ENCODE measurements at places on chromosomes 3 and 15.

- DNase-seq: no peak
These were observed 35.9 kb upstream of the BNC1 start for GRCh38 chr15:83320404-83320803.

DNA sequence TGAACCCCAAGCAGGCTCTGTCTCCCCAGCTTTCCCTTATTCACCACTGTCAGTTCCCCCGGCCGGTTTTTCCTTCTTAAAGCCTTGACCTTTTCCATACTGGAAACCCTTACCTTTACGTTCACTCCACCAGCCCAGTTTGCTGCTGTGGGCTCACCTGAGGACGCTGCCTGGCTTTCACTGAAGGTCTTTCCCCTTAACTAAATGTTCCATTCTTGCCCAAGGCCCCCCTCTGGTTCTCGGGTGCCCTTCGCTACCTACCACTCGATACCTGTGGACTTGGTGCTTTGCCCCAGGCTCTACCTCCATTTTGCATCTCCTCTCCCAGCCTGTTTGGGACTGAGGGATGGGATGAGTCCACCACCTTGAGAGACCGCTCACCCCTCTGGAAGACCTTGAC, 851 bp downstream of the AP2M1 start:
- no peak for DNase-seq

- DNase-seq: no peak
These were observed 18.6 kb upstream of the SYNM start for GRCh38 chr15:99086327-99086667.

GRCh38 chr3:169965562-169966427, 812 bp upstream of the SEC62 start:
- DNase-seq: no peak

DNA sequence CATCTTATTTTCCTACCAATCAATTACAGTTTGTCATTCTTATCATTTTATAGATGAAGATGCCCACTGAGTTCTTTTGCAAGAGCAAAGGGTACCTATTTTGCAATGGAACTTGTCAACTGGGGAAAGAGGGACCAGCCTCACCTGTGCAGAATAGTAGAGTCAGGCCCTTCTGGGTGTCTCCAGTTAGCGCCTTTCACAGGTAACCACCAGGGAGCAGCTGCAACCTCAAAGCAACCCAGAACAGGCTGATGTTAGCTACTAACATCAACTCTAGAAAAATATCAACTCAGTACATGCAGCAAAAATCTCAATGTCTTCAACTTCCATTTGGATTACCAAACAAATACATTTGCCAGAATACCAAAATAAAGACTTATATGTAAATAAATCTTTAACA, 47.1 kb downstream of the SUMF1 start:
- no peak for DNase-seq

- no peak for DNase-seq
These were observed 480.3 kb downstream of the FGF12 start for GRCh38 chr3:192246847-192247559.

DNA sequence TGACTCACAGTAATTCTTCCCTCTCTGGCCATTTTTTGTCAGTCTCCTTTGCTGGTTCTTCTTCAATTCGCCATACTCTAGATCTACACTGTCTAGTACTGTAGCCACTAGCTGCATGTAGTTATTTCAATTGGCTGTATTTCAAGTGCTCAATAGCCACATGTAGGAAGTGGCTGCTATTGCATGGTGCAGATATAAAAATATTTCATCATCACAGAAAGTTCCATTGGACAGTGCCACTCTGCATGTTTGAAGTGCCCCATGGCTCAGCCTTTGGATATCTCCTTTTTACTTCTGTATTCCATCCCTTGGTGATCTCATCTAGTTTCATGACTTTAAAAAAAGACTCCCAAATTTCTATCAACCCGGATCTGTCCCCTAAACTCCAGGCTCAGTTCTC, 22.1 kb downstream of the PPP2R3A start:
- DNase-seq: no peak

- DNase-seq: no peak
These were observed 144.0 kb upstream of the MEF2A start for GRCh38 chr15:99421758-99422157.

DNA sequence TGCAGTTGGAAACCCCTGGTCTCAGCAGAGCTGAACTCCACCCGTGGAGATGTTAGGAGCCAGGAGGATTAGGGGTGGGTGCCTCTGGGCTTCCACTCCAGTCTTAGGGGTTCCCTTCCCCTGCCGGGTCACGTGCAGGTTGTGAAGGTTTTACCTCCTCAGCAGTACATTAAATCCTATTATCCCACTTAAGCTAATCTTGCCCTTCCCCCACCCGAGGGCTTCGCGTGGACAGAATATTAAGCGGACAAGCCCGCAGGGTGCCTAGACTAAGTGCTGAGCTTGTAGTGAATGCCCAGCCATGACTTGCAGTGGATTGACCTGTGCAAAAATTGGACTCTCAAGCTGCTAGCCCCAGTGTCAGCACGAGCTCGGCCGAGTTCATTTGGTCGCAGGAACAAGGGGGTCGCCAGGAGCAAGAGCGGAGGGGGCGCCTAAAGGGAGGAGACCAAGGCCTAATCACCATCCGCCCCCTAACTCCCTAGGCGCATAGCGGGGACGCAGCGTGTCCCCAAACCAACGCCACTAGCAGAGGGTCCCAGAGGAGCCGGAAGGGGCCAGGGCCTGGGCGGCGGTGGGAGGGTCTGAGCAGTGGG, 498 bp upstream of the SEMA4B start:
- no peak for DNase-seq

- no peak for DNase-seq
These were observed 54.6 kb upstream of the VILL start for GRCh38 chr3:37935756-37936666.

DNA sequence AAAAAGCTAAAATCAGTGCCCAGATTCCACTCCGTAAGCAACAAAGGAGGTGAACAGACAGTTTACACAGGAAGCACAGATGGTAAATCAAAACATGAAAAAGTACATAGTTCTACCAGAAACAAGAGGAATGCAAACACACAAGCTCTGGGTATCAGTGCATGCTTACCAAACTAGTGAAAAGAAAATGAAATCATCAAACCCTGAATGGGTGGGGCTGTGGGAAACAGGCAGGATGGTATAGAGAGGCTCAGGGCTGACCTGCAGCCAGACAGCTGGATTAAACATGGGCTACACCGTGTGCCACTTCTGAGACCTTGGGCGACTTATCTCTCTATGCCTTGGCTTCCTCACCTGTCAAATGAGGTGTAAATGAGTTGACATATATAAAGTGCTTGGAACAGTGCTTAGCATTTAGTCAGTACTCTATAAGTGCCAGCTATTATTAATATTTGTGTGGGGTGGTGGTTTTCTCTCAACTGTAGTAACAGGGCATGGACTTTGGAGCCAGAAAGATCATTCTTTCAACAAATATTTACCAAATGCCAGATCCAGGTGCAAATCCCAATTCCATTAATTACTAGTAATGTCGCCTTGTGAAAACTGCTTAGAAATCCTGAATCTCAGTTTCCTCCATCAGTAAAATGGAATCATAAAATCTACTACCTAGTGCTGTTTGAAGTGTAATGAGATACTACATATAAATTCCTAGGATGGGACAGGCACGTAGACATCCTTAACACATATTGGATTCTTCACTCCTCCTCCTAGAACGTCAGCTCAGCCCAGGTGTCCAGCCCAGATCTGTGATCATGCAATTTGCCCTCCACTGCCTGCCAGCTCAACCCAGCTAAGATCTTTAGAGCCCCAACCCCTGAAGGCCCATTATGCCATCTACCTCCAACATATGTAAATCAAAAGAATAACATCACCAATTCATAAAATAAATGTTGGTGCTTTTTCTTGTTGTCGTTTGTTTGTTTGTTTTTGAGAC, 55.5 kb upstream of the SMAD3 start:
- no peak for DNase-seq

DNA sequence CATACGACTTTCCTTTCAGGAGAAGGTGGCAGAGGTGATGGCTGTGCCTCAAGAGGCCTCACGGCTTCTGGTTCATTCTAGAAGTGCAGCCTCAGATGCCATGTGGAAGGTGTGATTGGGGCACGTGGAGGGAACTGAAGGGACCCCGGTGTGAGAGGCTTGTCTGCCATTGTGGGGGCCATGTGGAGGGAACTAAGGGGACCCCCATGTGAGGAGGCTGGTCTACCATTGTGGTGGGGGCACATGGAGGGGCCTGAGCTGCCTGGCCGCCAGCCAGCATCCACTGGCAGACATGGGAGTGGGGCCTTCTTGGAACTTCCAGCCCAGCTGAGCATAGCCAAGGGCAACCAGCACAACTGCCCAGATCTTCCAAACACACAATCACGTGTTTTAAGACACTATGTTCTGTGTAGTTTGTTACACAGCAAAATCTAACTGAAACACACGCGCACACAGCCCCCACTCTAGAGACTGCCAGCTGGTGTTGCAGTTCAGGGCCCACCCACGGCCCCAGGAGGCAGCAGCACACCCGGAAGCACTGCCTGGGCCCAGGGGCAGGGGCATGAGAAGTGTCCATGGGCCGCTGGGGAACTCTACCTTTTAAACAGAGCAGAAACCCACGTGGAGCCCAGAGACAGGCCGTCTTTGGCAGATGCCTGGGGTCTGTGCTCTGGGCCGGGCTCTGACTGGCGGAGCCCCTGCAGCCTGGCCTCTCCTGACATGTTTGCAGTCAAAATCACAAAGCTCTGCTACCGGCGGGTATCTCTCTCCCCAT, 66.8 kb downstream of the IQSEC1 start:
- DNase-seq: no peak

DNA sequence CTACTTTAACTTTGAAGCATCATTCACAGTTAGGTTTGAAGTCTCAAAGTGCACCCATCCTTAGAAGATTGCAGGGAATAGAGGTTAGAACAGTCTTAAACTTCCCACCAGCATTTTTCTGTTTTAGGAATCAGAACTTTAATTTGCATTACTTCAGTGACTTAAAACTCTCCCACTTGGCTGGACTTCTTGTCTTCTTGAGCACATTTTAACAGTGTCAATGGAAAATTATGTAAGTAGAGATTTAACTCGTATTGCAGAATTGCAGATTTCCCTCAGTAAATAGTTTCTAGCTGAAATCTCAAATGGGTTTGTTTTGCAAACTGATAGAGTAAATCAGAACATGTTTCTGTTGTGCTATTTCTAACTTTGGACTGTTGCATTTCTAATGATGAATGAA, 369.6 kb downstream of the OTOL1 start:
- DNase-seq: no peak

- DNase-seq: no peak
These were observed 436.4 kb downstream of the C3orf38 start for GRCh38 chr3:88586121-88586640.

DNA sequence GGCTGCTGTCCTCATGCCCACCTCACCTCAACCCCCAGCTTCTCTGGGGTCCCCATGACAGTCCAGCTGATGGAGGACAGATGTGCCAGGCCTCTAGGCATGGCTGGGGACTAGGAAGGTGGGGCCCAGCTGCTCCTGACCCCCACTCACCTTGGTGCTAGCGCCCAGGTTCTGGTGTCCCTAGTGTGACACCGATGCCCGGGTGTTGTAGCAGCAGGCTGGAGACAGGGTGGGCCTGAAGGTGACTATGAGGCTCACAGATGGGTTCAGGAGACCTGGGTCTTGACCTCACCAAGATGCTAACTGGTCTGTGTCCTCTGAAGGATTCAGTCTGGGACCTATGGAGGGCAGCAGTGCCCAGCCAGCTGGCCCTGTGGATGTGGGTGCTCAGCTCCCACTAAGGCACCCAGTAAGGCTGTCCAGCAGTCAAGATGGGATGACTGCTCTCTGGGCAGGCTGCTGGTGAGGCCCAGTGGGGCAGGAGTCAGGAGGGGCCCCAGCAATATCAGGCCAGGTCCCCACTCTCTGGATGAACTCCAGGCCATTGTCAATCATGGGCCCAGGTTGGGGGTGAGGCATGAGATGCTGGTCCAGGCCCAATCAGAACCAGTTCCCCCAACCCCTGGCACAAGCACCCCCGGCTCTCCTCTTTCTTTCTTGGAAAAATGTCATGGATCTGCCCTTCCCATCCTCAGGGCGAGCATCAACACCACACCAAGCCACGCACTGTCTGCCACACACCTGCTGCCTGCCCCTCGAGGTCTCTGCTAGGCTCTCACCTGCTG, 33.0 kb downstream of the ALDH1L1 start:
- no peak for DNase-seq

DNA sequence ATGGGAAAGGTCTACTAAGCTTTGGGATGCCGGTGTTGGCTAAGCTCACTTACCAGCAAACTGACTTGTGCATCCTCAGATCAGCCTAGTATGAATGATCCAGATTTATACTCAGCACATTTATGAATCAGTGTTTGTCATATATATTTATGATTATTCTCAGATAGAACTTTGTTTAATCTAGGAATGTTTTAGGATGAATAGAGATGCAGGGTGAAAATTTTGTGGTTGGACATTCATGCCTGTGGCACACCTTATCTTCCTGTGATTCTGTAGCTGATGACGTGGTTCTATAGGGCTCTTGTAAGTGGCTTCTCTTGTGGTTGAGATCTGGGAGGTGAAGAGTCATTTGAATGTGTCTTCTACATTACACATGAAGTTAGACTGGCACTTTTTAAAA, 11.4 kb downstream of the CDIN1 start:
- no peak for DNase-seq
